ENCODE measurements at places on chromosomes 7 and 10. TPM values are rescaled to one million over a fixed set of nuclear protein-coding genes. Genes with fewer than 3 reads are reported as not detected.
A peak's percentile ranks its signal among the peaks of the same experiment; 100 is the strongest.

The EPDR1 gene
- 10.7 TPM for total RNA-seq

The NUTM2A gene
- 0.42 TPM for total RNA-seq

The UCN3 gene
- total RNA-seq: 0.19 TPM

The TMEM106B gene
- 23.7 TPM for total RNA-seq

The ACBD7 gene
- total RNA-seq: 11.9 TPM

The LRRC27 gene
- 7.6 TPM for total RNA-seq

The ERLIN1 gene
- 12.1 TPM for total RNA-seq

The SLC26A3 gene
- 0.09 TPM for total RNA-seq

The SLK gene
- 33.5 TPM for total RNA-seq

The MYH16 gene
- 0.05 TPM for total RNA-seq

The MYO3A gene
- total RNA-seq: 3.0 TPM

The CPA2 gene
- 0.14 TPM for total RNA-seq

GRCh38 chr7:116953372-116953905 is at the start of gene ST7:
ST7 (plus strand) TSS chr7:116953501; CDS start chr7:116953541, 40 bp downstream.
- peaks cover 12% of the 10 kb centered on the region for H3K27me3 ChIP-seq
- H3K4me1 ChIP-seq: no peaks in the 10 kb centered on the region
- H3K27ac ChIP-seq: peak within 1 kb of the TSS; percentile 85
- H3K4me3 ChIP-seq: peak within 1 kb of the TSS; percentile 68
- DNase-seq: no peak

GRCh38 chr10:126185676-126186447 is 202.4 kb downstream of the ADAM12 start:
- H3K4me3 ChIP-seq: no peak overlapping the region
- DNase-seq: no peak
- no peaks in the 10 kb centered on the region for H3K4me1 ChIP-seq
- no peaks in the 10 kb centered on the region for H3K27me3 ChIP-seq

DNA sequence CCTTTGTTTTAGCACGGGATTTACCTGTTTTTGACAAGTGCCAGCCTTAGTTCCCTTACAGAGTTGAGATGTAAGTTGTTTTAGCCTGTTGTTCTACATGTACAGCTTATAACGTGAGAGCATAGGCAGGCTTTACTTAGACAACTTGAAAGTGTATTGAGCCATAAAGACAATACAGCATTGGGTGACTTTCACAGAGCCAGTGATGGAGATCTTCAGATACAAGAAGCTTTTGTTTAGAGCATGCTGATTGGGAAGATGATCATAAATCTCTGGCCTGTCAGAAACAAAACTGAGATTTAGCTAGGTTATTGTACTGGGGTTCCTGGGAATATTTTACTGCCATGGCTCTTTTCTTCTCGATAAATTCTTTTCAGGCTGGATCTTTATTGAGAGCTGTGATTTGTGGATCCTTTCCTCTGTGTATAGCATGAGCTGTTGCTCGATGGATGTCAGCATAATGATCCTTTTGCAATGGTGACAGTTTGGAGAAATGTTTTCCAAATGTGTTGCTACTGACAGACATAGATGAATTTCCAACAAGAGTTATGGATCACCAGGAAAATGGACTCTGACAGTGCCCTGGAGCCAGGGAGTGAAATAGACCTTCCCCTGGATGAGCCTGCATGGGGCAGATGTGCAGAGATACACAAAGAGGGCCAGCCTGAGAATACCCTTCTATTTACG is 30.2 kb downstream of the LHFPL3 start:
- H3K4me1 ChIP-seq: no peaks in the 10 kb centered on the region

DNA sequence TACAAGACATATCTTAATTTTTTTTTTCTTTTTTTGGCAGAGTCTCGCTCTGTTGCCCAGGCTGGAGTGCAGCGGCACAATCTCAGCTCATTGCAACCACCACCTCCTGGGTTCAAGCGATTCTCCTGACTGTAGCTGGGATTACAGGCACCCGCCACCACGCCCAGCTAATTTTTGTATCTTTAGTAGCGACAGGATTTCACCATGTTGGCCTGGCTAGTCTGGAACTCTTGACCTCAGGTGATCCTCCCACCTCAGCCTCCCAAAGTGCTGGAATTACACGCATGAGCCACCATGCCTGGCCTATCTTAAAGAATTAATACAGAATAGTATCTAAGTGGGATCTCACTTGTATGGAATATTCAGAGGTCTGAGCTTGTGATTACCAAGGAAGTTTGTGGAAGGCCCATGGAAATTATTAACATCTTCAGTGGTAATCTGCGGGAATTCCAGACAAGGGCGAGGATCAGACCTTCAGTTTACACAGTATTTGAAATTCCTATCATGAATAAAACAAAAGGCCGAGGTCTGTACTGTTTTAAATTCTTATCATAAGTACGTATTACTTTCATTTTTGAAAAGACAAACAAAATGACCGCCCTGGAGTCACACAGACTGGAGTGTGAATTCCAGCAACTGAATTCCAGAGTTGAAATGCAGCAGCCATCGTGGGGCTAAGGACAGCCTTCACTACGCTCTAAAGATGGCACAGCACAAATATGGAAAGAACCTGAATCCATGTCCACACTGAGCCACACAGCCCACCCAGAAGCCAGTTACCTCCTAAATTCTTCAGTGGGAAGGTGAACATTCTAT is 16.7 kb downstream of the GPRIN2 start:
- no peak overlapping the region for H3K4me3 ChIP-seq
- no peak overlapping the region for H3K27ac ChIP-seq
- H3K4me1 ChIP-seq: no peaks in the 10 kb centered on the region
- no peak for DNase-seq
- H3K27me3 ChIP-seq: peaks cover 6% of the 10 kb centered on the region

GRCh38 chr7:22569586-22570321 is 69.8 kb upstream of the STEAP1B start:
- H3K27ac ChIP-seq: no peak overlapping the region
- H3K36me3 ChIP-seq: no peaks in the 10 kb centered on the region
- H3K27me3 ChIP-seq: peaks cover 2% of the 10 kb centered on the region
- no peak overlapping the region for H3K4me3 ChIP-seq

- DNase-seq: no peak
- peaks cover 38% of the 10 kb centered on the region for H3K36me3 ChIP-seq
- H3K4me1 ChIP-seq: peaks cover 15% of the 10 kb centered on the region
- H3K4me3 ChIP-seq: peak overlapping the region; percentile 91
Observed at GRCh38 chr7:100584054-100584682, 1.8 kb downstream of the LRCH4 start.

GRCh38 chr10:8543361-8544056 is 489.0 kb downstream of the GATA3 start:
- no peak overlapping the region for H3K27ac ChIP-seq
- H3K4me1 ChIP-seq: no peaks in the 10 kb centered on the region
- H3K27me3 ChIP-seq: no peaks in the 10 kb centered on the region
- no peak overlapping the region for H3K4me3 ChIP-seq
- no peak for DNase-seq
- H3K36me3 ChIP-seq: no peaks in the 10 kb centered on the region

DNA sequence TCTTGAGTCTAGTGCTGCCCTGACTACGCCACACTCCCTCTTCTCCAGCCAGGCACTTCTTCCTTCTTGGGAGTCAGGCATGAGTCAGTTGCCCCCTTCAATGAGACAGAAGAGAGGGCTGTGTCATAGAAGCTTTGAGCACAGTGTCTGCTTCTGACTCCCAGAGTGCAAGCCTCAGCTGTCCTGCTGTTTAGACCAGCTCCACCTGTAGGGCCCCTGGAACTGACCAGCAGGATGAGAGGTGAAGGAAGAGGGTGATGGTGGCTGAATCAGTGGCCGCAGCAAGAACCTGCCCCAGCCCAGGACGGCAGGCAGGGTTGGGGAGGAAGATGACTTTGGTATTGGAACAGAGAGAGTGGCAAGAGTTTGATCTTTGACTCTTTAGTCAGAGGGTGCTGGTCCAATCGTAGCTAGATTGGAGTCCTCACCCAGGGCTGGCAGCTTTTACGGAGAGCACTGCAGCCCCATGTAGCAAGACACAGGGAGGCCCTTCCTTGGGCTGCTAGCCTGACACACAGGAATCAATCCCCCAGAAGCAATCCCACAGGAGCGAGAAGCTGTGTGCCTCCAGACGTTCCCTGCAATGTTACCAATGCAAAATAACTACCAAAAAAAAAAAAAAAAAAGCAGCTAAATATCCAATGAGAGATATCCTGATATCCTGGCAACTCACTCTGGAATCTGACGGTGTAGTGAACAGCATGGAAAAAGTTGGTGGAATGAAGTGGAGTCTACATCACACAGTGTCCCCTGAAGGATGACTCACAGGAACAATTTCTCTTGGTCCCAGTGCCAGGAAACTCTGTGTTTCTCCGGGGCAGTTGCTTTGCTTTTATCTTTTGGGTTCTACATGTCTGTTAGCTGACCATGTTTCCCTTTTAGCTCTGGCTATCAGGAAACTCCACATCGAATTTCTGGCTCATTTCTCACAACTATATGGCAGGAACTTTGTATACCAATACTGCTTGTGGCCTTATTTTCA is 6.9 kb downstream of the C10orf62 start:
- H3K27me3 ChIP-seq: no peaks in the 10 kb centered on the region
- no peak for DNase-seq
- H3K4me1 ChIP-seq: no peaks in the 10 kb centered on the region

DNA sequence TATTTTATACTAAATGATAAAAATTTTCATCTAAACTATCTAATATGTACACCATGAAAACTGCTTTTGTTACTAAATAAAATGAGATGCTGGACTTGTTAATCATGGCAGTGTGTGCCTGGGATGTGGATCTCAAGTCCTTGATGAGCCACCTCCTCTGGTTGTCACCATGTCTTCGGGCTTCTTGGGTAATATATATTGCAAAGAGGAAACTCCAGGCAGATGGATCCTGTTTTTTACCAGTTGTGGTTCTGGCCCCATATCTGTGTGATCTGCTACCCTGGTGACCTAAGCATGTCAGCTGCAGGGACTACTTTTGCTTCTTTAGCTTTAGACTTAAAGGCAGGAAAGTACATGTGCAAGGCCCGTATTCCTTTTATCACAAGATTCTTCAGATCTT is 46.2 kb downstream of the TMEM60 start:
- DNase-seq: no peak
- H3K27me3 ChIP-seq: no peaks in the 10 kb centered on the region
- peaks cover 4% of the 10 kb centered on the region for H3K4me1 ChIP-seq
- no peak overlapping the region for H3K27ac ChIP-seq
- H3K36me3 ChIP-seq: peaks cover 17% of the 10 kb centered on the region

- no peaks in the 10 kb centered on the region for H3K27me3 ChIP-seq
- H3K36me3 ChIP-seq: peaks cover 56% of the 10 kb centered on the region
- no peak for DNase-seq
- no peak overlapping the region for H3K4me3 ChIP-seq
- no peak overlapping the region for H3K27ac ChIP-seq
Observed at GRCh38 chr7:75048435-75049379, 24.9 kb downstream of the RCC1L start.

- H3K27ac ChIP-seq: no peak overlapping the region
- H3K36me3 ChIP-seq: no peaks in the 10 kb centered on the region
- H3K4me3 ChIP-seq: no peak overlapping the region
Observed at GRCh38 chr10:15744217-15744865, 24.6 kb upstream of the ITGA8 start.

- H3K4me1 ChIP-seq: peaks cover 10% of the 10 kb centered on the region
- peak overlapping the region; percentile 33 for H3K27ac ChIP-seq
- no peaks in the 10 kb centered on the region for H3K36me3 ChIP-seq
- DNase-seq: no peak
Observed at GRCh38 chr10:110212119-110213006, 5.0 kb downstream of the MXI1 start.

GRCh38 chr7:155879592-155879991 is 67.3 kb upstream of the SHH start:
- no peaks in the 10 kb centered on the region for H3K36me3 ChIP-seq
- no peaks in the 10 kb centered on the region for H3K27me3 ChIP-seq
- no peak for DNase-seq
- H3K27ac ChIP-seq: no peak overlapping the region
- no peak overlapping the region for H3K4me3 ChIP-seq
- H3K4me1 ChIP-seq: no peaks in the 10 kb centered on the region

Measured in thymus (tissue), 14 donors.